ENCODE measurements at places on chromosomes 6 and 20. TPM values are rescaled to one million over a fixed set of nuclear protein-coding genes. Genes with fewer than 3 reads are reported as not detected.

- DNase-seq, result no peak
These were observed 864.2 kb downstream of the KIF16B start for GRCh38 chr20:15708984-15709598.

DNA sequence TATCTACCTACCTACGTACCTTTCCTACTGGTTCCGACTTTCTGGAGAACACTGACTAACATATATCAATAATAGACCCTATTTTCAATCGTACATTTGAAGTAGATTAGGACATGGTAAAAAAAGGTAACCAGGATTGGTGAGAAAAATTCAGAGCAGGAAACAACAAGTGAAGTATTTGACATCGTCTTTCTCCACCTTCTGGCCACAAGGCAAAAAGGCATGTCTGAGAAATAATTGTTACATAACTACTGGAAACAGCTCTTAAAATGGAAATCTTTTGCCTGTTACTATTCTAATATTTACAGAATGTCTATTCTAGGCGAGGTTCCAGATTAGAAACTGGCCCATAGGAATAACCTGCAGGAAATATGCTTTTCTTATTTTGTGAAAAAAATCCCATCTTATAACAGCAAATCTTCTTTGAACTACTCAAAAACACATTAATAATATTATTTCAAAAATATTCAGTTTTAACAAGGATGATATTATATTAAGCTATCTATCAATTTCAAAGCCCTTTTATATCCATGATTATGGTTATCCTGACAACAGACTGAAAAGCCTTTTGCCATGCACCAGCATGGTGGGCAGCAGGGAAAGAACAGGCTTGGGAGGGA is 80.8 kb downstream of the RCAN2 start:
- peak; percentile 32 for DNase-seq

DNA sequence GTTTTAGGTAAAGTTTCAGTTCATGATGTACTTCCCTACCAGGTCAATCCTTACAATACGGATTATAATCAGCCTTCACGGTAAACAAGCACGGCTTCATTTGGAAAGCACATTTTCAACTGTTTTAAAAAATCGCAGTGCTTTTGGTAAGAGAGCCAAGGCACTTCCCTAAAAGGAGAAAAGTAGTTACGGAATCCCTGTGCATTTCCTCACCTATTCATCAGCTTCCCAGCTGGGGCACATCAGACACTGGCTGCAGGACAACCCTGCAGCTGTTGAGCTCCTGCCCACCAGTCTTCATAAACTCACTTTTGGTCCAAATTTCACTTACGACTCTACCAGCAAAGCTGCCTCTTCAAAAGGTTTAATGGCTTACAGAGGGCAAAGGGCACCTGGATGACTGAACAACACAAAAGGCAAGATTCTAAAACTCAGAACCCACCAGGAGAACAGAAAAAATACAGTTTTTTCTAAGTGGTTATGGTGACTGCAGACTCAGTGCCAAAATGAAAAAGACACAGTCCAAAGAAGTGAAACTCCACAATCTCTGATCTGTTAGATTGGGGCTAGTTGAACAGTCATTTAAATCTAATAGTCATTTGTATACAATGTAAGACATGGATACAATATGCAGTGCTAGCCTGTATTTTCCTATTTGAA is 7.5 kb downstream of the SNX5 start:
- DNase-seq, result no peak

- no peak for DNase-seq
These were observed 23.6 kb downstream of the POFUT1 start for GRCh38 chr20:32231245-32231644.

Gene PLTP
- 4.7 TPM for total RNA-seq

Gene HTR1E
- not detected for total RNA-seq

DNA sequence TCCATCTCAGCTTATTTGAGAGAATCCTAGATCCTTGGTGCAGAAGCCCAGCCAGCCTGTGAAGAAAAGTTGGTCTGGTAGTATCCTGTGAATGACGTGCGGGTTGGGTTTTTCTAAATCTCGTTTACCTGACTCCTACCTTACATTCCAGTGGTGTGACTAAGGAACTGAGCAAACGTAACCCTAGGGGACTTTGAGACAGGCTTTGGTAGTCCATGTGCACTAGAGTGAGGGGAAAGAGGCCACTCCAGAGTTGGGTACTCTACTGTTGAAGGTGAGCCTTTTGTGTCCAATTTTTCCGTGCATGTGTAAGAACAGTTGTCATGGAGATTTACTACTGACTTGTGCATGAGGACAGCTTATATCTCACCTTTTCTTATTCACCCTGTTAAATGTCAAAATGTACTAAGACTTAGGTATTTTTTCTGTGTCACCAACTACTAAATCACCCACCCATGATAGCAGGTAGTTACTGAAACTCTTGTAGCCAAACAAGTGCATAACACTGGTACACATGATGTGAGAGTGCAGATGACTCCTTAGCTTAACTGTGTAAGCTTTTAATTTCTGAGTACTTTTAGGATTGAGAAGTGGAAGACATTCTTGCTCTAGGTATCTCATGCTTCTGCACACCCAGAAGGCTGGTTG is 26.3 kb upstream of the PLCG1 start:
- no peak for DNase-seq

DNA sequence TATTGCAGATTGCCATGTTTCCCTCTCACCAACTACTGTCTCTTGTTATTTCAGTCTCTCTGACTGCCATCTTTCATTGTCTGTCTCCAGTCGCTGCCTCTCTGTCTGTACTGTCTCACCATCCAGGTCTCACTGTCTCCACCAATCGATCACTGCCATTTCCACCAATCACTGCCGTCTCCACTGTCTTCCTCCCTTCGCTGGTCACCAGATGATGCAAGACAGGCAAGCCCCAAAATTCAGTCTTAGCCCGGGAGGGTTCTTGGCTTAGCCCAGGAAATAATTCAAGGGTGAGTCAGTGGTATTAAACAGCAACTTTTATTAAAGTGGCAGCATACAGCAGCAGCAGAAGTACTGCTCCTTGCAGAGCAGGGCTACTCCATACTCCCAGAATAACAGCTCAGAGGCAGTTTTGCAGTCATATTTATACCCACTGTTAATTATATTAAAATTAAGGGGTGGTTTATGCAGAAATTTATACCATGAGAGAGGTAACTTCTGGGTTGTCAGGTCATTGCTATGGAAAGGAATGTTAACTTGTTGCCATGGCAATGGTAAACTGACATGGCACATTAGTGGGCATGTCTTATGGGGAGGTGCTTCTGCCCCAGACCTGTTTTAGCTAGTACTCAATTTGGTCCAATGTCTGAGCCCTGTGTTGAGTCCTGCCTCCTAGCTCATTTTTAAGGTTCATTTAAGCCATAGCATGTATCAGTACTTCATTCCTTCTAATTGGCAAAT is 23.0 kb upstream of the ECHDC1 start:
- peak; percentile 92 for DNase-seq

Gene RIPOR2
- 0.44 TPM for total RNA-seq

DNA sequence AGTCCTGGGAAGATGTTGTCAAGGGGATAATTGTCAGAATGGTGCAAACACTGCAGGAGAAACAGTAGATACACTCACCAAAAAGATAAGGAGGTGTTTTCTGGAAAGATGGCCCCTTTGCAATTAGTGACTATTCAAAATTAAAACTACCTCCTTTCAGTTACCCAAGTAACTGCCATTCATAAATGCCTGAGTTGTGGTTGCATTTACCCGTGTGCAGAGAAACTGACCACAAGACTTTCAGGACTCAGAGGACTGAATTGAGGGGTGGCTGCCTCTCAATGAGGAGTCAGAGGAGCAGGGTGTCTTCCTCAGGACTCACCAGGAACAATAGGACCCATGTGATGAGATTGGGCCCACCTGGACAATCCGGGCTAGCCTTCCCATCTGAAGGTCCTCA is 39.0 kb downstream of the GCM1 start:
- no peak for DNase-seq

Gene SPTLC3
- total RNA-seq, result not detected

- DNase-seq, result no peak
These were observed 5.2 kb downstream of the FOXO3 start for GRCh38 chr6:108565893-108566292.

- no peak for DNase-seq
These were observed 2.9 kb downstream of the MAP3K7 start for GRCh38 chr6:90583836-90584481.

DNA sequence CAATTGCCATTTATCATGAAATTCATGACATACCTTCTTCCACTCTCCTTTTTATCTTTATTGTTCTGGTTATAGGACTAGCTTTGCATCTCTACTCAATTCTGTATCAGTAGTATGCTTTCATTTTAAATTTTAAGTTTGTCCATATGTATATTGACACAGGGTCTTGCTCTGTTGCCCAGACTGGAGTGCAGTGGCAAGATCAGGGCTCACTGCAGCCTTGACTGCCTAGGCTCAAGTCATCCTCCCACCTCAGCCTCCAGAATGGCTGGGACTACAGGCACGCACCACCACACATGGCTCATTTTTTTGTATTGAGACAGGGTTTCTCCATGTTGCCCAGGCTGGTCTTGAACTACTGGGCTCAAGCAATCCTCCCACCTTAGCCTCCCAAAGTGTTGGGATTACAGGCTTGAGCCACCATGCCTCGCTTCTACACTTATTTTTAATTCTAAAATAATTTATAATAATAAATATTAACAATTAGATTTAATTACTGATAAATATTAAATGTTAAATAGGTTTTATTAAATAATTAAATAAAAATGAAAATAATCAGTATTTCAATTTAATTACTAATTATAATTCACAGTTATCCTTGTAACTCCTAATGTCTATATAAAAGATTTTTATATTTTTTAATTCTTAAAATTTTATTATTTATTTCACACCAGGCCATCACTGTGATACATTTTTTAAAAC is 27.7 kb downstream of the TRIM38 start:
- DNase-seq, result no peak

Gene TBXT
- total RNA-seq, result not detected
